ENCODE measurements at places on chromosomes 3 and 15. TPM values are rescaled to one million over a fixed set of nuclear protein-coding genes. Genes with fewer than 3 reads are reported as not detected.
A peak's percentile ranks its signal among the peaks of the same experiment; 100 is the strongest.

GRCh38 chr3:123451186-123451585 is 2.3 kb upstream of the ADCY5 start:
- DNase-seq, result no peak

- no peak for DNase-seq
These were observed 170.8 kb upstream of the MITF start for GRCh38 chr3:69568458-69568857.

LSAMP gene
- total RNA-seq, result not detected

AGBL1 gene
- not detected for total RNA-seq

- DNase-seq, result peak; percentile 11
These were observed 280.1 kb downstream of the SV2B start for GRCh38 chr15:91380114-91380513.

PLA2G4D gene
- total RNA-seq, result not detected

DNA sequence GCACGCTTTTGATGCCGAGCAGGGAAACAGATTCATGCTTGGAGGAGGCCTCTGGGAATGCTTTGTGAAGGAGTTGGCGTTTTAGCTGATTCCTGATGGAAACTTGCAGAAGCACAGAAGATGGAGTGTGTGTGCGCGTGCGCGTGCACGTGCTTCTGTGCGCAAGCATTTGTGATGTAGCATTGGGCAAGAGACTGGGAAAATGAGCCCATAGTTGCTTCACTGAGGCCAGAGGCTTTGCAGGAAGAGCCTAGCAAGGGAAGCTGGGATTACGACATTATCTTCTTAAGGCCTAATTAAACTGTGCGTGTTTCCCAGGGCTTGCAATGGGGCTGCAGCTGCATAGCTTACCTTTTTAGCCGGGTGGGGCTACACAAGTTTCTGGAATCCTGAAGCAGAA is 18.1 kb upstream of the AGBL1 start:
- no peak for DNase-seq

APOD gene
- 0.83 TPM for total RNA-seq

ZPLD1 gene
- total RNA-seq, result 0.22 TPM

GOLGA6L9 gene
- 4.1 TPM for total RNA-seq

LSG1 gene
- 35.1 TPM for total RNA-seq

GRCh38 chr3:29239376-29239775 is 41.5 kb upstream of the RBMS3 start:
- no peak for DNase-seq

DNA sequence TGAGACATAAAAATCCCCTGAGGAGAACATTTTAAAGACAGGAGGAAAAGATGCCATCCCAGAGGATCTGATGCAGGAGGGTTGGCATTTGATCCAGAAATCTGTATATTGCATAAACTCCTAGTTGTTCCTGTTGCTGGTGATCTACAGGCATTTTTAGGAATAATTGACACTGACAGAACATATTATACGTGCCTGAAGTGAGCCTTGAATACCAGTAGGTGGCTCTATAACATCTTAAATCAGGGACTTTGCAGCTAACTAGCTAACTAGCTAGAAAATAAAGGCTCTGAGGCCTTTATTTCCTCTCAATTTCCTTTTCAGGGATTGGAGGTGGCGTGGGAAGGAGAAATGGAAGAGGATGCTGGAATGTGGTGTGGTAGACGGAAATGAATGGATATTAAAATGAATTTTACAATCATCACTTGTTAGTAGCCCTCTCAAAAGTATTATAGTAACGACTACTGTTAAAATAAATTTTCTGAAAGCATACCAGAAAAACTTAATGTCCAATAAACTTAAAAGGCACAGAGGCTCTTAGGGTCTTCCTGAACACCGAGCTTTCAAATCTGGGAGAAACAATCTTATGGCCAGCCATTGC is 73.8 kb upstream of the ZBED2 start:
- peak; percentile 61 for DNase-seq

DNA sequence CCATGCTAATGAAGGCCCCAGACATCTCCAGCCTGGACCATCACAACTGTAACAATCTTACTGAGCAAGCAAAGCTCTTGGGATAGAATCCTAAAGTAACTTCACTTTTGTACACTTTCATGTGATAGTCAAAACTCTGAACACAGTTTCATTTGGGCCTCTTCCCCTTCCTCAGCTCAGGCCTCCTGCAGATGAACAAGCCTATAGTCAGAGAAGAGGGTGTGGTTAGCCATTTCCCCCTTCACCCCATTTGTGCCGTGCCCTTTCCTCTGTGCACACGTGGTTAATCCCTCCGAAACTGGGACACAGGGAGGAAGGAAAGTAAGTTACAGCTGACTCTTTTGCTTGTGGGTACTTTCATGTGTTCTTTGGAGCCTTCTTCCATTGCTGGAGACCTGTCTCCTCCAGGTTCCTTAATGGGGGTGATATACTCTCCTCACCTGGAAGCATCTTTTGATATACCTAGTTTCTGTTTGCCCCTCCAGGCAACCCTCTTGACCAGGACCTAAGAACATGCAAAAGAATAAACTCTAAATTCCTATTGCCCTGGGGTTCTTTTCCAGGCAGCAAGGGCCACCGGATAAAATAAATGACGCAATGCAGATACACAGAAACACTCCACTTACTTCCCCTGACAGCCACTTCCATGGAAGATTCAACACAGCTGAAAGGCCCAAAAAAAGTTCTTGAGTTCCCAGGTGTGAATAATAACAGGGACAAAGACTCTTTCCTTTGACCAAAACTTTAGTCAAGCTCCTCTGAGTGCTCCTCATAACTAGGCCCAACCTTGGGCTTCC is 29.6 kb upstream of the CSTA start:
- DNase-seq, result no peak

GRCh38 chr15:70252056-70252950 is 154.6 kb upstream of the TLE3 start:
- DNase-seq, result no peak

DNA sequence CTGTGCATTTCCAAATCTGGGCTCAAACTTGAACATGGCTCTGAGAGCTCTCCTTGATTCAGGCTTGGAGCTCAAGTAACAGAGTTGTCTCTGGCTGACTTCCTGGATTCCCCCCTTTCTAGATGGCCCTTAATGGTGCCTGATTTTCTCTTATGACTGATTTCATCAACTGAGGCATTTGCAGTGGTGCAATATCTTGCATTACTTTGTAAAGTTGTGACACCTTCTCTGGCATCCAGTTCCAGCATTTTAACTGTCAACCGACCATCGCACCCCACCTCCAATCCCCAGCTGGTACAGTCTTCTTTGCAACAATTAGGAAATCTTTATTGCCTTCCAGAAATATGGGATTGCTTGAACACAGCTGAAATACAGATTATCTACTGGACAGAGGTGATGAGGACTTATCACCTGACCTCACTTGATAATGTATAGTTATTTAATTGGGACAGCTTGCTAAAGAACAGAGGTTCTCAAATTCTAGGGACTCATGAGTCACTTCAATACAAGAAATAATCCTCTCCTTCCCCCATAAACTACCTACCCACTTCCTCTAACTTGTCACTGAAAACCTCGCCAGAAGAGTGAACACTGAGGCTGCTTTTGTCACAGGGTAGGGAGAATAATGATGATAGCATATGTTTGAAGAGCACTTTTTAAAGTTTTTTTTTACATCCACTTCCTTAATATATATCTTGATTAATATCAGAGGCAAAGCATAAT is 41.8 kb downstream of the FILIP1L start:
- DNase-seq, result peak; percentile 48

AP3B2 gene
- total RNA-seq, result 6.1 TPM

DNA sequence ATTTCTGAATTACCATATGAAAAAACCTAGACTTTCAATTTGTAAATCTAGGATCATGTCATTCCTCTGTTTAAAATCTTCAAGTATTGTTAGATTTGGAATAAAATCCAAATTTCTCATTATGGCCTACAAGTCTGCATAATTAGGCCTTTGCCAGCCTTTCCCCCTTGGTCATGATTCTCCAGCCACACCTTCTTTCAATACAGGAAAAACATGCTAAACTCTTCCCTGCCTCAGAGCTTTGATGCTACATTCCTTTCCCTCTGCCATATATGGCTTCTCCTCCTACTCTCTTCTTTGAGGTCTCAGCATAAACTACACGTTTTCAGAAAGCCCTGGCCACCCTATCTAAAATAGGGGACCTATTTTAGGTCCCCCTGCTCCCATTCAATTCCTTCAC is 48.5 kb downstream of the TM6SF1 start:
- no peak for DNase-seq

CELF6 gene
- 0.26 TPM for total RNA-seq

DNA sequence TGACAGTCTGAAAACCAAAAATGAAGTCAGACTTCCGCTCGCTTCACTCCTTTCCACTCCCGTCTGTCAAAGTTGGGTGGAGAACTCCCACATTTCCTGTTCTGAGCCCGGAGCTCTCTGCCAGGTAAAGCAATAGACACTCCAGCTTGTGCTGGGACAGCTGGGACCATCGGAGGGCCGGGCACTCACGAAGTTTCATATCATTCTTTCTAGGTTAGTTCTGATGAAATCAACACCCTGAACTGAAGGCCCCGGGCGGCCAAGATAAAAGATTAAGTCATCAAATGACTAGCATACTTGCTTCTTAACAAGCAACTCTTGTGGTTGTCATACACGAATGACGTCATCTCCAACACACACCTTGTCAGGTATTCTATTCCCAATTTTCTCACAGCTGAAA is 42.1 kb downstream of the MAGI1 start:
- peak; percentile 79 for DNase-seq

GRCh38 chr3:72969766-72970165 is 26.8 kb upstream of the PPP4R2 start:
- DNase-seq, result no peak

DNA sequence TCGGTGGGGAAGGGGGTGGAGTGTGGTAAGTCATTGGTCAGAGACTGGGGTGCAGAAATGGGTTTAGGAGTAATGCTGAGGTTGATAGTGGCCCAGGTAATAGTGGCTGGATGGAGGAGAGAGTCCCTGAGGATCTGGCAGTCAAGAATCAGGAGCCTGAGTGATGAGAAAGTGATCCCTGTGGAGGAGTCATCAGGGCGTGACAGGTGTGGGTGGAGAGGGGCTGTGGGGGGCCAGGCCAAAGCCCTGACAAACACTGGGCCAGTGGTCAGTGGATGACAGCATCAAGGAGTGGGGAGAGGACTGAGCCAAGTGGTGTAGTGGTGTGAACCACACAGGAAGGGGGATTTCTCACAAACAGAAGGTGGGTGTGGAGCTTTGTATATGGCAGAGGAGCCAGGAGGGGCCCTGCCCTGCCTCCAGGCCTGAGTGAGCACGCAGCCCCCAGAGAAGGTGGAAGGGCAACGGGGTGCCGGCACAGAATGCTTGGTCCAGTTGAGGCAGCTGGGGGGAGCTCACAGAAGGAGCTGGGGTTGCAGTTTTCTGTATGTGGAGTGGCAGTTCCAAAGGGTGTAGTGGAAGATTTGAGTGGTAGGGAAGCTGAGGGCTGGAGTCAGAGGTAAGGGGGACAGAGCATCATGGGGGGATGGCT is 77.1 kb downstream of the SPSB4 start:
- no peak for DNase-seq

Data from MCF 10A (cell line).